ENCODE measurements at places on chromosomes 16 and 17. TPM values are rescaled to one million over a fixed set of nuclear protein-coding genes. Genes with fewer than 3 reads are reported as not detected.
A peak's percentile ranks its signal among the peaks of the same experiment; 100 is the strongest.

GRCh38 chr16:78768718-78769117 is 669.3 kb downstream of the WWOX start:
- no peak overlapping the region for H3K27ac ChIP-seq
- no peaks in the 10 kb centered on the region for H3K36me3 ChIP-seq
- peak; percentile 23 for DNase-seq
- no peak overlapping the region for H3K4me3 ChIP-seq
- peaks cover 10% of the 10 kb centered on the region for H3K4me1 ChIP-seq

DNA sequence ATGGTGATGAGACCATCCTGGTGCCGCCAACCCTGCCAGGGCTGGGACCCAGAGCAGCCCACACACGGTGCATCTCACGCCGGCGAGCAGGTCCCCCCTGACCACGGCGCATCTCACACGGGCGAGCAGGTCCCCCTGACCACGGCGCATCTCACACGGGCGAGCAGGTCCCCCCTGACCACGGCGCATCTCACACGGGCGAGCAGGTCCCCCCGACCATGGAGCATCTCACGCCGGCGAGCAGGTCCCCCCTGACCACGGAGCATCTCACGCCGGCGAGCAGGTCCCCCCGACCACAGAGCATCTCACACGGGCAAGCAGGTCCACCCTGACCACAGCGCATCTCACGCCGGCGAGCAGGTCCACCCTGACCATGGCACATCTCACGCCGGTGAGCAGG is 59.2 kb downstream of the MRM3 start:
- no peak for DNase-seq
- peaks cover under 1% of the 10 kb centered on the region for H3K4me1 ChIP-seq
- no peaks in the 10 kb centered on the region for H3K36me3 ChIP-seq
- H3K27ac ChIP-seq = no peak overlapping the region
- H3K27me3 ChIP-seq = peaks cover 20% of the 10 kb centered on the region
- H3K4me3 ChIP-seq = no peak overlapping the region

CLEC3A gene
- not detected for total RNA-seq

DNA sequence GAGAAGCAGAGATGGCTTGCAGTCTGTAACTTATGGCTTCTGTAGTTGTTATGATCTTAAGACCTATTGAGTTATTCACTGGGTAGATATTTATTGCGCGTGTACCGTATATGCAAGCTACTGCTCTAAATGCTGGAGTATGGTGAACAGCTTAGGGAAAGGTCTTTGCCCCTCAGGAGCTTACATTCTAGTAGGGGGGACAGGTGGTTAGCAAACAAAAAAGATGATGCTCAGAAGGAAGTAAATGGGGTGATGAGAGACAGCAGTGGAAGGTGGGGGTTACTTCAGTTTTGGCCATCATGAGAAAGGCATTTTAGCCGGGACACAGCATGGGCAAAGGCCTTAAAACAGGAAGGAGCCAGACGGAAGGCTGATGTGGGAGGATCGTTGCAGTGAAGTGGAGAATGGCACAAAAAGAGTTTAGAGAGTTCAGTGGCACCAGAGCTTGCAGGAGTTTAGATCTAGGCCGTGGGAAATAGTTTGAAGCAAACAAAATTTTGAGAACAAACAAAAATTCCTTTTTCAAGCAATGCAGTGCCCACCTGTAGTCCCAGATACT is 2.1 kb downstream of the ARMC7 start:
- DNase-seq = no peak
- no peaks in the 10 kb centered on the region for H3K27me3 ChIP-seq
- H3K4me1 ChIP-seq = peaks cover 35% of the 10 kb centered on the region
- peaks cover 5% of the 10 kb centered on the region for H3K36me3 ChIP-seq

ASPHD1 gene
- total RNA-seq = 1.3 TPM

NPIPB6 gene
- 2.0 TPM for total RNA-seq

GRCh38 chr16:23433261-23433920 is 19.6 kb downstream of the COG7 start:
- H3K27me3 ChIP-seq = no peaks in the 10 kb centered on the region
- no peak overlapping the region for H3K4me3 ChIP-seq
- DNase-seq = no peak

DNA sequence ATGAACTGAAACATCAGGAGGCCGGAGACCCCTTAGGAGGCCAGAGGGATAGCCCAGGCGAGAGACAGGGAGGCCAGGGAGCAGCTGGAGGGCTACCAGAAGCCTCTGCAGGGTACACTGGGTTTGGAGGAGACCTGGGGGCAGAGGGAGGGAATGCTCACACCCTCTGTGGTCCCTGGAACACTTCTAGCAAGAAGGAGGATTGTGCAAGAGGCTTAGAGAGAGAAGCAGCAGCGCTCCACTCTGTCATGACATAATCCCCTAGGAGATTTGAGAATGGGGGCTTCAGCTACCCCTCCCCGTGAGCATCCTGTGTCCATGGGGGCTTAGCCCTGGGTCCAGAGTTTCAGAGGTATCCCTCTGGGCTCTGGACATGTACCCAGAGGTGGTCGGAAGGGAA is 15.8 kb downstream of the GPR142 start:
- no peaks in the 10 kb centered on the region for H3K36me3 ChIP-seq
- DNase-seq = no peak
- no peaks in the 10 kb centered on the region for H3K27me3 ChIP-seq

DNA sequence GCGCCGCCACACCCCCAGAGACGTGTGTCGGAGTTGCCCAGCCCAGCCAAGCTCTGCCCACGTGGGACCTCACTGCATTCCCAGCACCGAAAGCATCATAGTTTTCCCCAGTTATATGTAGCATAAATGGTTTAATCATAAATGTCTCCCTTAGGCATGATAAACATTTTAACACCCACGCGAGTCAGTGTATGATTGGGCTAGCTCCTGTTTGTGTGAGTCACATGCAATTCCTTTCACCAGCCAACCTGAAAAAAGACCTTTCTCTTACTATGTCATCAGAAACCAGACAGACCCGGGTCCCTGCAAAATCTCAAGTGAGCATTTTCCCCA is 9.2 kb downstream of the TAF1C start:
- no peak overlapping the region for H3K4me3 ChIP-seq
- peak overlapping the region; percentile 81 for H3K27ac ChIP-seq
- H3K36me3 ChIP-seq = peaks cover 5% of the 10 kb centered on the region

KCNG4 gene
- total RNA-seq = not detected
